Effector memory CD4-positive, alpha-beta T cell (primary cell): ENCODE measurements at places on chromosomes 6 and 20.
A peak's percentile ranks its signal among the peaks of the same experiment; 100 is the strongest.

GRCh38 chr6:169139179-169139971 lies 114.3 kb downstream of the THBS2 start:
- DNase-seq: no peak

DNA sequence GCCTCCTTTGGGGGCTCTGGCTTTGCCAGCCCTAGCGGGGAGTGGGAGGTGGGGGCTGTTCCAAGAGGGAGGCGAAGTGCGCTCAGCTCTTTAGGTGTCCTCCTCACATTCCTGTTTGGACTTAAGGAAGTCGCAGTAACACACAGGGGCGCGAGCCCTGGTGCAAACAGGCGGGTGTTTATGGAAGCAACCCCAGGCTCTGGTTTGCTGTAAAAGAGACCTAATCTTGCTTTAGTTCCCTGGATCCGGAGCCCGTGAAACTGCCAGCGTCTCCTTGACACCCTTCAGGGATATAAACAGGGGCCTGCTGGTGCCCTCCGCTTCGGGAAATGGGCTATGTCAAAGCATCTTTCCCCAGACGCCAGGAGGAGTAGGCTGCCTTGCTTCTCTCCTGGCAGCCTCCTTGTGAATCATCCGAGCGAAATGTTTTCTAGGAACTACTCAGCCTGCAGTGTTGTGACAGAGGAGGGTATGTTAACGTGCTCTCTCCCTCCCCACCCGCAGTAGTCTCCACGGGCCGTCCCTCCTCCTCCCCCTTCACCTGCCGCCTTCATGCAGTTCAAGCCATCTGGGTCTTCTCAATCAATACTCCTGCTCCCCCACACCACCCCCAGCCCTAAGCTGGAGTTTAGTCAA lies 168.0 kb upstream of the LRFN2 start:
- DNase-seq: no peak

DNA sequence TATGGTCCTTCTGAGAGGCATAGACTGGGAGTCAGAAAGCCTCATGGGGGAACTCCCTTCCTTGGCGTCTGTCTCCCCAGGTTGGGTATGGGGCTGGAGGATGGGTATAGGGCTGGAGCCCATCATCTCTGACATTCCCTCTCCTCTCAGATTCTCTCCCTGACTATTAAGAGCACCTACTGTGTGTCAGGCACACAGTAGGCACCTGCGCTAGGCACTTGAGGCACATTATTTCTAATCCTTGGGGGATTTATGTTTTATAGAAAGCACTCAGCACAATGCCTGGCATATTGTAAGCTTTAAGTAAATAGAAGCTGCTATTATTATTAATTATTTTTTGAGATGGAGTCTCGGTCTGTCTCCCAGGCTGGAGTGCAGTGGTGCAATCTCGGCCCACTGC lies 76.3 kb downstream of the CD40 start:
- no peak for DNase-seq

DNA sequence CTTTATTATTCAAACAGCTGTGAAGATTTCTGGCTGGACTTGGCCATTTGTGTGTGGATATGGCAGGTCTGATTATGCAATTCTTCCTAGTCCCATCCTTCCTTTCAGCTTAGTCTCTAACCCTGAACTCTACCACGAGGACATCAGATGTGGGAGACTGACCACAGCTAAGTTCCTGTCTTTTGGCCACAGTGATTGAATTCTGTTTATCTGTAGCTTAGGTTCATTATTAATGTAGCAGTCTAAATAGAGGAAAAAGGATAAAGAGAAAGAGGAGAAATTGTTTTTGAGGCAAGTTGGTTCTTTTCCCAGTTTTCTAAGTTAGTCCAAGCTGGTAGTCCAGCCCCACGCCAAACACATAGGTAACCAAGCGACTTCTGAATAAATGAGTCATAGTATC lies 598.9 kb downstream of the RFPL4B start:
- DNase-seq: no peak

DNA sequence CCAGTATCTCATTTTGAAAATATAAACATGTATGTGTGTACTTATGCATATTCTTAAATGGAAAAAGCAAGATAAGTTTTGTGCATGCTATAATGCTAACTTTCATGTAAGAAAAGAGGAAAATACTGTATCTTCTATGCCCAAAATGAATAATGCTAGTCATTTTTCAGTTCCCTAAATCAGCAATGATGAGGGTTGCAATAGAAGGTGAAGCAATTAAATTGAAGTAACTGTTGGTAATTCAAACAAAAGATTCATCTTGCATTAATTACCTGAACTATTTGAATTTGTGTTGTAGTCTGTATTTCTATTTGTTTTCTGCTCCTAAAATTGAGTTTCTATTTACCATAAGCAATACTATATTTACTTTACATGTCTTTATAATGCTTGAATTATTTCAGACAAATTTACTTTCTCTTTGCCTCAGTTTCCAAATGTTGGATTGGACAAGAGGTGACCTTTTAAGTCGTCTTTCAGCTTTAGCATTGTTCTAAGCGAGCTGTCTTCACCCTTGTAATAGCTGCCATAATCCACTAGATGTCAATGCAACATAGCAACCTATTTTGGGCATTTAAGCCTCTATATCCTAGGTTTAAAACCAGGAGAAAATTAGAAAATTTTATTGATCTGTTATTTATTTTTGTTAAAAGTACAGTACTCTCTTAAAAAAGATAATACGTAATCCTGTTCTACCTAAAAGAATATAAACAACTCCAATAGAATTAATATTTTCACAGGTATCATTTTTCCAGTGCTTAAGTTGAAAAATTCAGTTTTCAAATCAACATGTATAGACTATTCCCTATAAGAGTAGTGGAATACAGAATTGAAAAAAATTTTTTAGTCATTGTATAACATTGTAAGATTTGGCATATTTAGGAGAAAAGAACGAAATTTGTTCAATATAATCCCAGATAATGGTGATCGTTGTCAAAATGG lies 52.3 kb upstream of the IFNGR1 start:
- DNase-seq: no peak

DNA sequence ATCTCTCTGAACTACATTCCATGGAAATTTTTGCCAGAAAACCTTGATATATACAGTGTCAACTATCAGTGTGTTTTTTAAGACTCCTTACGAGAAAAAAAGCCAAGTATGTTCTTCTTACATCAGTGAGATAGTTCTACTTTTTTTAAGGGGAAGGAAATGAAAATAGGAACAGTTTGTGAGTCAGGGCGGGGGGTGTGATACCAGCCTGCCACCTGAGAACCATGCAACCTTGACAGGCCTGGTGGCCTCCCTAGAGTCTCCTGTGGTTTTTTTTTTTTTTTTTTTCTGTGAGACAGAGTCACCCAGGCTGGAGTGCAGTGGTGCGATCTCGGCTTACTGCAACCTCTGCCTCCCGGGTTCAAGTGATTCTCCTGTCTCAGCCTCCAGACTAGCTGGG lies 96.3 kb upstream of the GCM1 start:
- no peak for DNase-seq

GRCh38 chr20:5973971-5974370 lies 23.5 kb downstream of the MCM8 start:
- no peak for DNase-seq

DNA sequence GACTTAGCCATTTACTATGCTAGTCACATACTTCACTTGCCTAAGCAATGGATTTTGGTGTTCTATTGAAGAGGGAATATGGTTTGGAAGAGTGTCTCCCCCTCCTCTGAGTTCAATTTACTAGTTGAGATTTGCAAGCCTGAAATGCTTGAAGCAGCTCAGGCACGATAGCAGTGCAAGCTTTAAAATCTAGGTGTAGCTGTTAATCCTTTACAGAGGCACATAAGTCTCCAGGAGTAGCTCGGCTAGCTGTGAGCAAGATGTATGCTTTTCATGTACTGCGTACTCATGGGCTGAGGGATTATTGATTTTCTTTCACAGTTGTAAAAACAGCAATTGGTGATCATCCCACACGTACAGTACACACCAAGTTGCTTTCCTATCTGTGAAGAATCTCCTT lies 726 bp downstream of the FLRT3 start:
- DNase-seq: no peak

- DNase-seq: no peak
Observed at GRCh38 chr20:19690462-19690861, 67.6 kb upstream of the RIN2 start.

DNA sequence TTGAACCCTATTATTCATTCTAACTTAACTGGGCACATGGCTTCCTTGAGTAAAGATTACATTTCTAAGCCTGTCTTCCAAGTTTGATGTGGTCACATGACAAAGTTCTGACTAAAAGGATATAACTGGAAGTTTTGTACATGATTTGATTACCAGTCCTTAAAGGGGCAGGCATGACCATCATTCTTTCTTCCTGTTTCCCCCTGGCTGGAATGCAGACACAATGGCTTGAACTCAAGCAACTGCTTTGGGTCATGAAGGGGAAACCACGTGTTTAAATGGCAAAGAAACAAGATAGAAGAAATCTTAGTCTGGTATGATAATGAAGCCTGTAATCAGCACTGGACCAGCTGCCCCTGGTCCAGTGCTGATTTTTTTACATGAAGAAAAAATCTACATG lies 15.6 kb upstream of the SHLD1 start:
- DNase-seq: no peak

DNA sequence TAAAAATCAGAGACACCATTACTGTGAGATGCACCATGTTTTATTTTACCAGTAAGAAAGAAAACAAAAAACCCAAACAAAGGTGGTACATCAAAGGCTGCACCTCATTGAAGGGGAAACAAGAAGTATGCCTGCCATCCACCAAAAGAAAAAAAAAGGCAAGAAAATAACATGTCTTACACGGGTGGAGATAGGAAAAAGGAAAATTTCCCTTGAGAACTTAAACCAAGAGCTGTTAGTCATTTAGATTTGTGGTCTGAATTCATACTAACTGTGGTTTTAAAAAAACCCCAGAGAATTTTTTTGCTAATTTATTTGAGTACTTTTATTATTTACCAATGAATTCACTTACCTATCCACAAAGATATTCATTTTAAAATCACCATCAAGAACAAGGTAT lies 144.0 kb downstream of the LRRC1 start:
- DNase-seq: no peak

- no peak for DNase-seq
Observed at GRCh38 chr20:48448666-48449600, 378.9 kb downstream of the PREX1 start.

DNA sequence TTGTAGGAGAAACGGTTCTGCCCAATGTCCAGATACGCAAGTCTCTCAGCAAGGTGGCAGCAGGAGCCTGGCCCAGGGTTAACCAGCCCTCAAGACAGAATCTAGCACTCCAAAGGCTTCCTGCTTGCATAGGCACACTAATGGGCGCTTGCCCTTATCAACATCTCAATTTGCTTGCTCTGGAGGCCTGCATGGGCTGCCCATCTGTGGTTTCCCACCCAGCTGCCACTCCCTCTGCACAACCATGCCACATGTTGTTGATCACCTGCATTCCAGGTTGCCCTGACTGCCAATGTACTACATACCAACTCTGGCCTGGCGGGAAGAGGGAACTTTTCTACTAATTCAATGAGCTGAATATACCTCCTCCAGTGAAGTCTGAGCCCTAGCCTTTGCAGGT lies 74.6 kb downstream of the ATG5 start:
- no peak for DNase-seq

DNA sequence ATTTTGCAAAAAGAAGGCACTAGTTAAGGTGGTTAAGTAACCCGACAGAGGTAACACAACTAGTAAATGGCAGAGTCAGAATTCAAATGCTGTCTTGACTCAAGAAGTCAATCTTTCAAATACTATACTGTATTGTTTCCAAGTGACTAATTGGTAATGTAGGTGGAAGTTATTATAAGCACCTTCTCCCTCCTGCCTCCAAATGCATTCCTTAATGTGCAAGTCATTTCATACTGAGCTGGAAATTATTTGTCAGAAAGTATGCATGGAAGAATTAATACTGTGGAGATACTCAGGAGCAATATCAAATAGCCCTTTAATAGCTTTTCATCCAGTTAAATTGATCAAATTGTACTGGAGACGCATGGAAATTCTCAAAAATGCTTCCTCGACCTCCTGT lies 579.1 kb downstream of the DOK5 start:
- DNase-seq: no peak

DNA sequence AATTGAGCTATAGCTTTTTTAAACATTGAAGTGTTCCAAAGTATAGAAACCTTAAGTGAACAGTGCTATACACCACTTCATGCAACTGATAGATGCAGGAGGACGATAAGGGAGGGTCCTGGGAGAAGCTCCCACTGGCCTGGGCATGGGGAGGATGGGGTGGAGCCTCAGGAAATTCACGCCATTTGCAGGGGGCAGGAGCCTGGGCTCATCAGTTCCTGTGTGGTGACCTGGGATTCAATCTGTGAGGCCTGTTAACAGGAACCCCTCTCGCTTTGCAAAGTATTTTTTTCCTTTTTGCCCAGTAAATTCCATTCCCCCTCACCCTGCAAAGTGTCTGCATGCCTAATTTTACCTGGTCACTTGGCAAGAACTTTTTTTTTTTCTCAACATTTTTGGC lies 11.0 kb upstream of the ASCC3 start:
- no peak for DNase-seq

- peak; percentile 54 for DNase-seq
Observed at GRCh38 chr6:158220786-158221442, 52.8 kb downstream of the GTF2H5 start.

- no peak for DNase-seq
Observed at GRCh38 chr6:35049900-35050756, 91.0 kb downstream of the TCP11 start.

- no peak for DNase-seq
Observed at GRCh38 chr6:76814496-76815458, 648.5 kb downstream of the HTR1B start.

GRCh38 chr20:2820084-2820895 lies 4.1 kb downstream of the TMEM239 start:
- no peak for DNase-seq

DNA sequence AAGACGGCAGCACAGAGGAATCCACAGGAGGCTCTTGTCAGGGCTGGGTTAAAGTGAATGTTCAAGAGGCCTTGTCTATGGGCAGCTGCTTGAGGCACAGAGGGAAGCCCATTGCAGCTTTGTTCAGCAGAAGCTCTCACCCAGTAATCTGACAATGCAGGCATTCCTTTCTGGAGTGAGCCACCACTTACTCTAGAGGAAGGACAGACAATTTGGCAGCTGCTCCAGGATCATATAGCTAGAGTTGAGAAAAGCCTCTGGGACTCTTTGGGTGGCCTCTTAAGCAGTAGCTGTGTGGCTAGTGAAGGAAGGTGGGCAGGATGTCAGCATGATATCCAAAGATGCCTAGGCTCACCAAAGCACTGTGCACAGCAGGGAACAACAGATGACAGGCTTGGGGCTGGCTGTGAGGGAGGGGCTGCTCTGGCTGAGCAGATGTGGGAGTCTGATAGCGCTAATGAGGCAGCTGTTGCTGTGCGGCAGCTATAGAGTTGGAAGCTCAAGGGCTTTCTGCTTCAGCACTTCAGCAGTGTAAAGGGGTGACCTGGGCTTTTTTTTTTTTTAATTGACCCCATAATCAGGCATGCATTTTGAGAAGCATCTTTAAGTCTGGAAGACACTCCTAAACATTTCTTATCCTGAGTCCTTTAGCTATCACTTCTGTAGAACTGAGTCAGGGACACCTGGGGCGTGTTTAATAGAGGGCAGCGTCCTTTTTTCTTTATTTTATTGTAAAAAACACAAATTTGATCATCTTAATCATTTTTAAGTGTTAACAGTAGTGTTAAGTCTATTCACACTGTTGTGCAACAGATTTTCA lies 27.2 kb downstream of the CMTR1 start:
- no peak for DNase-seq

- DNase-seq: no peak
Observed at GRCh38 chr6:163489584-163489983, 75.1 kb downstream of the QKI start.

- no peak for DNase-seq
Observed at GRCh38 chr6:125154761-125155135, 1.2 kb downstream of the TPD52L1 start.
